ENCODE measurements at places on chromosomes 16 and 17.

GRCh38 chr16:31331807-31332301 lies 23.1 kb upstream of the ITGAX start:
- DNase-seq = no peak

GRCh38 chr16:53646506-53646905 lies 57.2 kb downstream of the RPGRIP1L start:
- DNase-seq = no peak

- DNase-seq = no peak
Measured at GRCh38 chr17:47221154-47221553, 12.0 kb downstream of the MYL4 start.

DNA sequence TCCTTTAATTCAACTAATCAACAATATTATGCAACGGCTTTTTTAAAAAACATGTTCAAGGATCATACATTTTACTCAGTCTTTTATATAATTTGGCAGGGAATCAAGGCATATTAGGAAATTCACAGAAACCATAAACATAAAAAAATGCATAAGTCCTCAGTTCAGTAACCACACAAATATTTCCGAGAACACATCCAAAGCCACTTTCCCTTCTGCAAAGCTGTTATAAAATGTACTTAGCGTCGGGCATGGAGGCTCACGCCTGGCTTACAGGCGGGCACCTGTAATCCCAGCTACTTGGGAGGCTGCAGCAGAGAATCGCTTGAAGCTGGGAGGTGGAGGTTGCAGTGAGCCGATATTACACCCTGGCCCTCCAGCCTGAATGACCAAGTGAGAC lies 9.7 kb upstream of the ZC3H7A start:
- DNase-seq = no peak

GRCh38 chr16:58120234-58120633 lies 8.9 kb downstream of the CFAP20 start:
- DNase-seq = no peak

DNA sequence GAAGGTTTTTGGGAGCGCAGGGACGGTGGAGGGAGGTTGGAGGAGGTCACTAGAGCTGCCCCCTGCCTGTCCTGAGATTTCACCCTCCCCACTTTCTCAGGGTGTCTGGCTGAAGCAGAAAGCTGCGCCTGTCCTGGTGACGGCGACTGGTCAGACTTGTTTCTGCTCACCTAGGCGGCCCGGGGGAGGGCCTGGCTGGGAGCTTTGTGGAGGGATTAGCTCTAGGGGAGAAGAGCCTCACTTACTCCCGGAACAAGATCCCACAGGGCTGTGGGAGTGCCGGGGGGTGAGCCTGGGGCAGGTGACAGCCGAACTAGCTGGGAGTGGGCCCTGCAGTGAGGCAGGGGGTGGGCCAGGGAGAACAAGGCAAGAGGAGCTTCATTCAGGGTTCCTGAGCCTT lies 11.5 kb downstream of the NHERF1 start:
- no peak for DNase-seq

- DNase-seq = no peak
Measured at GRCh38 chr17:68584581-68585303, 16.4 kb downstream of the FAM20A start.

- DNase-seq = no peak
Measured at GRCh38 chr16:87806641-87807546, 41.1 kb upstream of the KLHDC4 start.

- DNase-seq = no peak
Measured at GRCh38 chr16:12995721-12996372, 94.4 kb downstream of the SHISA9 start.

DNA sequence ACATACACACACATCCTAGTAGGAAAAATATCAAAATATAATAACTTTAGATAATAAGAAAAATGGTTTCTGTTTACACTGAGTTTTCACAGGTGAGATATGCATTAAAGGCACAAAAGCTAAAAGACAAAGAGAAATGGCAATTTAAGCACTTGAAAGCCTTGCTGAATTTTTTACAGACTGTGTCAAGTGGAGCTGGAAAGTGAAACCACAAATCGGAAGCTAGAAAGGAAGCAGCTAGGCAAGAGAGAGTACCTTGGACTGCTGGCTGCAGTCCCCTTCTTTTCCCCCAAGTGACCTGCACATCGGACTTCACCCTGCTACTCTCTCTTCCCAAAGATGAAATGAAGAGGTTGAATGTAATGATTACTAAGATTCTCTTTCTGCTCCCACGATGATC lies 135.1 kb downstream of the CDH13 start:
- no peak for DNase-seq

DNA sequence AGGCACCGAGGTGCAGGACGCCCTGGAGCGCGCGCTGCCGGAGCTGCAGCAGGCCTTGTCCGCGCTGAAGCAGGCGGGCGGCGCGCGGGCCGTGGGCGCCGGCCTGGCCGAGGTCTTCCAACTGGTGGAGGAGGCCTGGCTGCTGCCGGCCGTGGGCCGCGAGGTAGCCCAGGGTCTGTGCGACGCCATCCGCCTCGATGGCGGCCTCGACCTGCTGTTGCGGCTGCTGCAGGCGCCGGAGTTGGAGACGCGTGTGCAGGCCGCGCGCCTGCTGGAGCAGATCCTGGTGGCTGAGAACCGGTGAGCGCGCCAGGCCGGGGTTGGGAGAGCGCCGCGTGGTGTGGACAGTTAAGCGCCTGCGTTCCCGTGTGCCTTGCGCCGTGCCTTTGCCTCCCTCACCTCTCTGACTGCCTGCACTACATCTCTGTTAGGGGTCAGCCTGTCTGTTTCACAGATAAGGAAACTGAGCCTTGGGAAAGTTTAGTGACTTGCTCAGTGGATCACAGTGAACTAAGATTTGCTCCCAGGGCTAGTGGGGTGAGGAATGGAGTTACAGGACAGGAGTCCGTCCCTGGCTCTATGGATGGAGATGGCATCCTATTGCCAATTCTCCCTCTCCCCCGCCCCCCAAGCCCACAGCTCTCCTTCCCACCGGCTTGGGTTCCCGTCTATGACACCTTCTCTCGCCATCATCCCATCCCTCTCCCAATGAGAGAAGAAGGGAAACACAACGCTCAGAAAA lies 880 bp downstream of the SARM1 start:
- DNase-seq = no peak

GRCh38 chr17:49624896-49625295 lies 49.2 kb downstream of the NXPH3 start:
- DNase-seq = no peak

DNA sequence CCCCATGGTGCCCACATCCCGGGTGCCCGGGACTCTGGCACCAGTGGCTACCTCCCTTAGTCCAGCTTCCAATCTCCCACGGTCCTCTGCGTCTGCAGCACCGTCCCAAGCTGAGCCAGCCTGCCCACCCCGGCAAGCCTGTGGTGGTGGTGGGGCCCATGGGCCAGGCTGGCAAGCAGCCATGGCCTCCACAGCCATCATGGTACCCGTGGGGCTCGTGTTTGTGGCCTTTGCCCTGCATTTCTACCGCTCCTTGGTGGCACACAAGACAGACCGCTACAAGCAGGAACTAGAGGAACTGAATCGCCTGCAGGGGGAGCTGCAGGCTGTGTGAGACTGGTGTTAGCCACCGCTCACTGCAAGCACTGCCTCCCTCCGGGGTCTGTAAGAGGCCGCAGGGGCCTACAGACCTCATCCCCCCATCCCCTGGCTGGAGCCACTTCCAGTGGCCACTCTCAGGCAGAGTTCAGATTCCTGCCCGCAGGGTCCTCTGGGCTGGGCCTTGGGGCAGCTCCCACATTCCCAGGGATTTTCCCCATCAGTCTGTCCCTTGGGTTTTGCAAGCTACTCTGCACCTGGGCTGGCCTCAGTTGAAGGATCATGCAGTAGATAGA lies 3.9 kb upstream of the SETD1A start:
- DNase-seq = peak; percentile 37

GRCh38 chr17:61158376-61158775 lies 241.3 kb upstream of the TBX2 start:
- DNase-seq = no peak

DNA sequence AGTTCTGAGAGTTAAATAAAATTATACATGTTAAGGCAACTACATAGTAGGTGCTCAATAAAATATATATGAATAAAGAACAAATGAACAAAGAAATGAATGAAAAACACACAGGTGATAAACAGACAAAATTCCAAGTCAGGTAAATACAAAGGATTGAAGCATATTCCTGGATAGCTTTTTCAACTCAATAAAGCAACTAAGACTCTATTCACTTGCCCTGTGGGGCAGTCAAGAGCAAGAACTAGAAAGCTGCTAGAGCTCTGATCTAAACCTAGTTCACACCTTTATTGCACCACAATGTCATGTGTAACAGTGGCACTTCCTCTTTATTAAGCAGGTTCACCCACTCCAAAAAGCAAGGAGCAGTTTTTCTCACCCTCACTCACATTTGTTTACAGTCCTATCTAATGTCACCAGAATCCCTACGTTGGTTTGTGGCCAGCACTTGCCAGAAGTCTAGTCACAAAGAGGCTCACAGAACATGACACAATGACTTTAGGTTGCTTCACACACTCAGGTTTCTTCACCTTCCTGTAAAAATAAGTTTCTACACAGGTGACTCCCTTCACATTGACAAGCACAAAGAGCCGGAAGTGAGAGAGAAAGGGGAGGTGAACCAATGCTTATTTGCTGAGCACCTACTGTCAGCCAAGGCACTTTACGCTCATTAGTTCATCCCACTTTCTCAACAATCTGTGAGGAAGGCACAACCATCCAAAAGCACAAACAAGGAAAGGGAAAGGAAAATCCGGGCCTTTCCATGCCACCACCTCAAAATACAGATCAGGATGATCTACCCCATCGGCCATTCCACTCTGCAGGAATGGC lies 70.8 kb downstream of the XPO6 start:
- DNase-seq = no peak

DNA sequence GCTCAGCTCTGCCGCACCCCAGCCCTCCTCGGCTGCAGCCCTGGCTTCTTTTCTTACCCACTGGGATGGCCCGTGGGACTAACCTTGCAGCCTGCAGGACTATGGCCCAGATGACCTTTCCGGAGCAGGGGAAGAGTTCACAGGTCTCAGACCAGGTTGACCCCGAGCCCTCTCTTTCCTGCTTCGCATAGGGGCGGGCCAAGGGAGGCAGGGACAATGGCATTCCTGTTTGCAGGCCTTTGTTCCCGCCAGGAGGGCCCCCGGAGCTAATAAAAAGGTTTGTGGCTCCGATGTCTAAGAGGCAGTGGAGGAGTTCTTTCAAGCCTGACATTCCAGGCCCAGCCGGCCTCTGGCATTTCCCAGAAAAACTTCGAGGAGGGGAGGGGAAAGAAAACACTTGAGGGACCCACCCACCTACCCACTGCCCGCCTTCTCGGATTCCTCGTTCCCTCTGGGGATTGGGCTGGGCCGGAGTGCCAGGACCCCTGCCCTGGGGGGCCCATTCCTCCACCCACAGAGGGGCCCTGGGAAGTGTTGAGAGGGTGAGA lies 5.8 kb upstream of the SOCS3 start:
- no peak for DNase-seq

DNA sequence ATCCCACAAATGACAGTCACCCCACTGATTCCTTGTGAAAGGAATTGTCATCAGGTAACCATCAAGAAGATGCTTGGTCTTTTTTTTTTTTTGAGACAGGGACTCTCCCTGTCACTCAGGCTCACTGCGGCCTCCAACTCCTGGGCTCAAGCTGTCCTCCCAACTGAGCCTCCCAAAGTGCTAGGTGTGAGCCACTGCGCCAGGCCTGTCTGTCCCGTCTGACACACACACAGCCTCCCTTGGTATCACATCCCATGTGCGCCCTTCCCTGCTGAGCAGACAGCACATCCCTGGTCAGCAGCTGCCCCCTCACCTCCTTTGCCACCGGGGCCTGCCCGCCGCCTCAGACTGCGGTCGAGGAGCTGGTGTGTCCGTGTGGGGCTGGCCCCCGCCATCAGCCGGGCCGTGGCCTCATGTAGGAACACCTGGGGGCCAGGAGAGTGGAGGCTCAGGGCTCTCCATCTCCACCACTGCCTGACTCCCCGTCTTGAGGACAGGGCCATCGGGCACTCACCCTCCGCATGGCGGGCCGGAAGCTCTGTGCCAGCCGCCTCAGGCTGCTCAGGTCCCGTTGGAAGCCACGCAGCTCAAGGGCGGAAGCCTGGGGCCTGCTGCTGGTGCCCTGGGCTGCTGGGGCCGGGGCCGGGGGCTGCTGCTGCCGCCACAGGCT lies 23.6 kb downstream of the SREBF1 start:
- DNase-seq = no peak

- no peak for DNase-seq
Measured at GRCh38 chr16:54027062-54027461, 259.5 kb downstream of the IRX3 start.

DNA sequence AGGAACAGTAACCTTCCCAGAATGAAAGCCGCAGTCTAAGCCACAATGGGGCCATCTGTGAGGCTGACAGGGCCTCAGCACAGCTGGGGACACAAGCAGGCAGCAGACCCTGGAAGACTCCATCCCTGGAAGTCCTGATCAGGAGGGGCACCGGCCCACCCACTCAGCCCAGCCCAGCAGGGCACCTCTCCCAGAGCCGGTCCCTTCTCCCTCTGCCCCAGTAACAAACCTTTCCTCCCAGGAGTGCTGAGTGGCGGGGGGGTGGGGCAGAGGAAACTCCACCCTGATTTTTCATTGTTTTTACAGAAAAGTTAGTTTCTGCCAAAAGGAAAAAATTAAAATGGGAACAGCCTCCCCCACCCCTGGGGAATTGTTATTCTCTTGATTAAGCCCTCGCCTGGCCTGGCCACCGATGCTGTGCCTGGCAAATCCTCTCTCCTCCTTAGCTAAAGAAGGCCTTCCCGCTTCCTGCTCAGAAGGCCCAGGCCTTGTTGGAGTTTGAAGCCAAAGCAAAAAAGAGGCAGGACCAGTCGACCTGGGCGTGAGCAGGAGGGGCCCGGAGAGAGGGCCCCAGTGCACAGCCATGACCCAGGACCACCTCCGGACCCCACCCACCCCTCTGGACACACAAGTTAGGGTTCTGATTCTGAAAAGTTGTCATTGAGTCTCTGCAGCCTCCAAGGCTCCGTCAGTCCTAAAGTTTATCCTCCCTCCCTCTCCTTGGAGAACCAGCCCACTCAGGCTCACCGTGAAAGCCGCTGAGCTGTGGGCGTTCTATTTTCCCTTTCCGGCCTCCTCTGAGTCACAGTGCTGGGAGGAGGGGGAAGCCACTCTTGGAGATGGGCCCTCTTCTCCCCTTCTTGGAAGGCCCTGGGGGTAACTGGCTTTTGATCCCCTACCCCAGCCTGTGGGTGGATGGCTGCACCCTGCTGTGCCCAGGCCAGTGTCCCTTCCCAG lies 128.4 kb upstream of the TNRC6C start:
- DNase-seq = no peak

- no peak for DNase-seq
Measured at GRCh38 chr17:6376931-6377361, 58.0 kb downstream of the AIPL1 start.
